ENCODE measurements at places on chromosomes 1 and 21. TPM values are rescaled to one million over a fixed set of nuclear protein-coding genes. Genes with fewer than 3 reads are reported as not detected.
A peak's percentile ranks its signal among the peaks of the same experiment; 100 is the strongest.

Gene NUCKS1
- polyA plus RNA-seq = 37.9 TPM

Gene RGS5
- 23.7 TPM for polyA plus RNA-seq

Gene CFH
- polyA plus RNA-seq = 9.8 TPM

Gene IL12RB2
- not detected for polyA plus RNA-seq

Gene MYBPH
- not detected for polyA plus RNA-seq

Gene NECTIN4
- 0.13 TPM for polyA plus RNA-seq

Gene FMOD
- polyA plus RNA-seq = 2.4 TPM

Gene ANKRD65
- 0.11 TPM for polyA plus RNA-seq

Gene FNDC5
- polyA plus RNA-seq = 1.5 TPM

Gene ROR1
- 4.5 TPM for polyA plus RNA-seq

GRCh38 chr1:152227310-152227928 lies 3.4 kb upstream of the HRNR start:
- peak; percentile 2 for DNase-seq

DNA sequence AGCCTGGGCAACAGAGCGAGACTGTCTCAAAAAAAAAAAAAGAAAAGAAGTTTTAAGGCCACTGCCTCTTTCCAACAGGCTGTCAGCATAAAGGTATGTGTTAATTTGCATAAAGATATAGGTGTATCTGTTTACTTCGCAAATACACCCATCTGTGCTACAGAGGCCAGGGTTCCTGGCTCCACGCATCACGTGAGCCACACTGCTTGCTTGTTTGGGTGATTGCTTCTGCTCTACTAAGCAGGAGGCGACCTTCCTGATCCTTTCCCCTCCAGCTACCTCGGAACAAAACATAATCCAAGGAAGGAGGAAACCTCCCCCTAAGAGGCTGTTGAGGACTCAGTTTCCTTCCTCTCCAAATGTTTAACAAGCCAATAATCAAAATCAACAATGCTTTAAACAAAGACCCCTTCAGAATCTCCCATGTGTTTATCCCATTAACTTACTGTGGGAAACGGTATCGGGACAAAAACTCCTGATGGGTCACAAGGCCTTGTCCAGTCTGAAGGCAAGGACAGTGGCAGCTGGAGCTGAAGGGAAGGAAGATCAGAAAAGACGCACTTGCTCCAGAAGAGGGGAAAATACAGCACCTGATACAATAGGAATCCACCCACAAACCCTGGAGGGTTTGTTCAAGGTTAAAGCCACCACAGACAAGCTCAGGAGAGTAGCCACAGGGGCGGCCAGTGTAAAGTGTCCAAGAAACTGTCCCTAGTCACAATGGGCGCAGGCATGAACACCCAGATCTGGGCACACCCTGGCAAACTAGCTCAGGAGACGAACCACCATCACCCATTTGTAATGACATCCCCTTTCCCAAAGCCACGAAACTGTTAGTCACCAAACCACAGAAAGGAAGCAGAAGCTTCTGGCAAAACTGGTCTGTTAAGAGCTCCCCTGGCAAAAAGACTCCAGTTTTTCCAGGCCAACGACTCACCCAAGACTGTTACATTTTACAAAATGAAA lies 17.2 kb downstream of the CTNNBIP1 start:
- peak; percentile 88 for DNase-seq

DNA sequence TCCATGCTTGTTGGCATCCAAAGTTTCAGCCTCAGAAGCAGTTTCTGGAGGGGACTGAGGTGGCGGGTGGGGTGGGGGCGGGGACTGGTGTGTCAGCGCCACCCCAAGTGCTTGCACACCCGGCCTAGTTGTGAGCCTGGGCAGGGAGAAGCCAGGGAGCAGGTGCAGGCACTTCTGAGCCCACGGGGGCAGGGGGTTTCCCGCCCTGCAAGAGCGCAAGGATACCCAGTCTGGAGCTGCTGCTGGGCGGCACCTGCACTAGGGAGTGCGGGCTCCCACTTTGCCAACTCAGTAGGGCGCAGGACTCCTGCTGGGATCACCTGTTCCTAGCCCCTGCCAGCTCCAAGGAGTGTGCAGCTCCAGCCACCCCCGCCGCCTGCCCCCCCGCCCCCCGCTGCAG lies 33.5 kb downstream of the MAGI3 start:
- DNase-seq = no peak

- no peak for DNase-seq
Observed at GRCh38 chr1:71542155-71542554, 461.3 kb upstream of the ZRANB2 start.

DNA sequence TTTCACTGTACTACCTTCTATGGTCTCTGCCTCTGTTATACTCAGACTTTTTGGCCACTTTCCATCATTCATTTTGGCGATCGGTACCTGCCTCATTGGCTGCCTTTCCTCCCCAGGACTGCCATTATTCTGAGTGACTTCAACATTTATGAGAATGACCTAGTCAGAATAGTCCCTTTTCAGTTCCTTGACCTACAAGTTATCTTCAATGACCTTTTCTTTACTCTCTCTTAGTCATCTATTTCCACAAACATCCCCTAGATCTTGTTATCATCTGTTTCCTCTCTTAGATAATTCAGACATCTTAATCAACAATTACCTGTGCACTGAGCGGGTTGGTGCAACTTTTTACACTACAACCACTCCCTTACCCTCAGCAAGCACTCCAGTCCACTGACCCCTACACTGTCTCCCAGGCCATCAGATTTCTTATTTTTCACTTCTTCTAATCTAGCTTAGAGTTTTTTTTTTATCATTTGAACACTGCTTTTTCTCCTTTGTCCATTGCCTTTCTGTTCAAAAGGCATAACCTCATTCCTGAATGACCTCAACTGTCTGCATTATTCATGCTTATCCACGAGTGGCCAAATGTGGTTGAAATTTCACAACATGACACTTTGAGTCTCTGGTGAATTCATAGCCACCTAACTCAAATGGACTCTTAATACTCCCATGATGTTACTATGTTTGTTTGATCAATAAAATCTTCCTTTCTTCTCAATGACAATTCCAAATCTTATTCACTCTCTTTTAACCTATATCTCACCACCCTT lies 112.7 kb downstream of the HMCN1 start:
- peak; percentile 63 for DNase-seq

GRCh38 chr1:23452011-23452411 lies 27.5 kb upstream of the TCEA3 start:
- DNase-seq = peak; percentile 33

DNA sequence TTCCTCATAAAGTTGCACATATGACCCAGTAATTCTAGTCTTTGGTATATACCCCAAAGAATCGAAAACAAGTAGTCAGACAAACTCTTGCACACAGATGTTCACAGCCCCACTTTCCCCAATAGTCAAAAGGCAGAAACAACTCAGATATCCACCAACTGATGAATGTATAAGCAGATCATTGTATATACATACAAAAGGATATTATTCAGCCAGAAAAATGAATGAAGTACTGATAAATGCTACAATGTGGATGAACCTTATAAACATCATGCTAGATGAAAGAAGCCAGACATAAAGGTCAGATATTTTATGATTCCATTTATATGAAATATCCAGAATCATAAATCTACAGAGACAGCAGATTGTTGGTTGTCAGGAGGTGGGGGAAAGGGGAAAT lies 27.3 kb downstream of the SHCBP1L start:
- DNase-seq = no peak

GRCh38 chr1:47870480-47870879 lies 126.7 kb downstream of the TRABD2B start:
- no peak for DNase-seq

- no peak for DNase-seq
Observed at GRCh38 chr21:45149021-45149420, 74.6 kb downstream of the ADARB1 start.

DNA sequence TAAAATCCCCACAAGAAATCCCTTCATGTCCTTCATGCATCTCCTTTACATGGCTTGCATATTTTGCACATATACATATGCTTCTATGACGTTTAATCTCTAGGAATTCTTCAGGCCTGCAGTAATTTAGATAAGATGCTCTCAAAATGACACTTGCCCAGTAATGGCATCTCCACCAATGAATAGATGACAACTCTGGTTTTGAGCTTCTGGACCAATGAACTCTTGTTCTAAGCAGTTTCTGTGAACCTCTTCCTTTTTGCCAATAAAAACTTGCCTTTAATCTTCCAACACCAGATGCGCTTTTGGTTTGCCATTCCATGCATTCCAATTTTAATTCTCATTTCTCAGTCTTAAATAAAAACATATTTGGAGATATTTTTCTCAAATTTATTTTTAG lies 189.8 kb upstream of the OLFM3 start:
- no peak for DNase-seq

DNA sequence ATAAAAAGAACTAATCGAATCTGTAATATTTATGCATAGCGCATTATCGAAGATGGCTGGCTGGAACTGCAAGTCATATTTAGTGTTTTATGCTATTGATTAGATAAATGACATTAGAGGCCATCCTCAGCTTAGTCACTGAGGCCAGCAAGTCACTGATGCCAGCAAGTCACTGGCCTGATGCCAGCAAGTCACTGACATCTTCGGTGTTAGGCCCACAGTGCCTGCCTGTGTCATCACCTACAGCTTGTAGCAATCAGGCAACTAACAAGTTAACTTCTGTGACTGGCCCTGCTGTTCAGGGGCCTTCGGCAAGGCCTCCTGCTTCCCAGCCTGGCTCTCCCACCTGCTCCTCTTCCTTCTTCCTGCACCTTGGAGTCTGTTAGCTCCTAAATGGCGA lies 65.6 kb upstream of the SCCPDH start:
- DNase-seq = no peak

- no peak for DNase-seq
Observed at GRCh38 chr21:40095477-40095876, 228.2 kb downstream of the PCP4 start.

- DNase-seq = no peak
Observed at GRCh38 chr1:18126616-18127015, 19.0 kb downstream of the IGSF21 start.

DNA sequence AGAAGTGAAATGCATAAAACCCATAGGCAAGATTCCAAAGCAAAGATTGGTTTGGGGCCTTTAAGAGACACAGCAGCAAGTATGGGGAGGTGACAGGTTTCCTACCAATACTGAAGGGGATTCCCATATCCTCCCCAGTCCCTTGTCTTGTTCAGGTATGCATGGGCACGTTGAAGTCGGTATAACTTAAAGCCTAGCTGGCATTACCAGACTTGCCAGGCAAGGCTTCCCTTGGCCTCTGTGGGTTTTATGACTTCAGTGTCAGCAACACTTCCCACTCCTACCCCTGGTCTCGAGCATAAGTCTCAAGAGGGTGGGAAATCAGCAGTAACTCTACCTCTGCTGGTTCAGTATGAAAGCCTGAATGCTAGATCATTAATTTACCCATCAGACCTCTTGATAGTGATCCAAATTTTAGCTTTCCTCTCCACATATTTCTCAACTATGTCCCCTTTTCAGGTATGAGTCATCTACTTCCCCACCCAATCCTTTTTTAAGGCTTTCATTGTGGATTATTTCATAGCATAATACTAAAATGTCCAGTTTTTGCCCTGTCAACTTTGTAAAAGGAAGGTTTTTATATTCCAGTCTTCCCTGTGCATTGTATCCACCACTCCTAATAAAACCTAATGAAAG lies 6.8 kb downstream of the CYP4X1 start:
- DNase-seq = no peak

DNA sequence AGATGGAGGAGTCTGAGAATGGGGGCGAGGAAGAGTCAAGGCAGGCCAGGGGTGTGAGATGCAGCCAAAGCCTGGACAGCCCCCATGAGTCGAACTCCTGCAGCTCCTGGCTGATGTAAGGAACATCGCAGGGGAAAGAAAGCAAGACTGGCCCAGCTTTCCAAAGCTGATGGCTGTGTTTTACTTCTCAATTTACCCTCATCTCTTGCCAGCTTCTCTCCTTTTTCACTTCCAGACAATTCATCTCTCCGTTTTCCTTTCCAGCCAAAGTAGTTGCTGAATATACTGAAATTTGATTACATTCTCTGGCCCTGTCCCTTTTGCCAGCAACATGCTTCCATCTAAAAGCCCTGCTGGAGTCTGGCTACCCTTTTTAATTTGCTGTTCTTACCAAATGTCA lies 40.0 kb upstream of the UBE2U start:
- DNase-seq = no peak

DNA sequence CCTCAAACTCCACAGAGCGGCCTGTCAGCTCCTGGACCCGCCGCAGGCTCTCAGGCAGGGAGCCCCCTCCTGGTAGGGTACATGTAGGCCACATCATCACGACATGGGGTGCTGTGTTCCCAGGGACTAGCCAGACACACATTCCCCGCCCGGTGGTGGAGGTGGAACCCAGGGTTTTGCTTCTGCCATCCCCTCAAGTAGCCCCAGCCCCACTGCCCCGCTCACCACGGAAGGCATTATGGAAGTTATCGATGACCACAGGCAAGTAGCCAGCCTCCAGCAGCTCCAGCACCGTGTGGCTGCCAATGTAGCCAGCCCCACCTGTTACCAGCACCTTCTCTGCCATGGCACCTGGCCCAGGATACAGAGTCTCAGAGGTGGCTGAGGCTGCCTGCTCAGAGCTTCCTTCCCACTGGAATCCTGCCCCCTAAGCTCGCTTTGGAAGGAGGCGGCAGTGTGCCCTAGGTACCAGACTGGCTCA lies 1.9 kb downstream of the GALE start:
- DNase-seq = no peak
